ENCODE measurements at places on chromosomes 7 and 10.

DNA sequence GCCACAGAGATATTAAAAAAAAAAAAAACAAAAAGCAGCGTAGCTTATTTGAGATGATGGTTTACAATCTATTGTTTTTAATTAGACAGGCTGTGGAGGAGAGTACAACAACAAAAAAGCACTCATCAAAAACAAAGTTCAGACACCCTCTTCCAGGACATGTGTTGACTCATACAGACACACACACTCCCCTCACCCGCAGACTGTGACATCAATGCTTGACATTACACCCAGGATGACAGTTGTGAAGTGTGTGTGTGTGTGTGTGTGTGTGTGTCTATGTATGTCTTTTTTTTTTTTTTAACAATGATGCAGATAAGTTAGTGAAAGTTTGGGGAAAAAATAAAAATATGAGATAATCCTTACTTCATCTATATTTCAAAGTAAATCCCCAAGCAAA, 303.6 kb downstream of the GPAM start:
- DNase-seq = no peak

DNA sequence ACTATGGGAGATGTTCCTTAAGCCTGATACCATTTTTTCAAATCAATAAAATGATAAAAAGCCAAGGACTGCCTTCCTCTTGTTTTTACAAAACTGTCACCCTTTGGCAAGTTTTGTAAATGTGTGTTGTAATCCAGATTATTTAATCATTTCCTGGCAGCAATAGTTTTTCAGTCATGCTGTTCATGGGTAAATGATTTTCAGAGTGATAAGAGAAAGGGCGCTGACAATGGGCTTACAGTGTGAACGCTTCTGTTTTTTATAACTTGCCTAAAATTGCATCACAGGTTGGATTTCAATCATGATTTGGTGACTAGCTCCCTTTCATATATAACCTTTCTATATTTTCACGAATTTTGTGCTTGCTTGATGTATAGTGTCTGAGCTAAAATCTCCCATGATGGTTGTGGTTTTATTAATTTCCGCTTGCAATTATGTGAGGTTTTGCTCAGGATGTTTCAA, 19.0 kb upstream of the DMBT1 start:
- DNase-seq = no peak

DNA sequence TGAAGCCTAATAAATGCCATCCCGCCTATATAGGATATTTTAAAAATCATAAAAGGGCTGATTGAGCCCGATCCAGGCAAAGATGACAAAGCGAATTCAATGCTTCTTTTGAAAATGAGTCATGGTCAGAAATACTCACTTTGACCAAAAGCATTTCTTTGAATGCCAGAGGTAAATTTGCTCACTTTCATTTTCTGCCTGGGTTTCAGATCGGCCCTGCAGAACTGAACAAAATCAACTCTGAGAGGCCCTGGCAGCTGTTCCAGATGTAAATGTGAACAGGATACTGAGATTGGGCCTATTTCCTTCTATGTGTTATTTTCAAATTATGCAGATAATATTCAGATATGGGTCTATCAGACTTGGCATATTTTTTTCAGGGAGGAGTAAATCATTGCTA, 114.8 kb upstream of the ARID5B start:
- DNase-seq = no peak

- DNase-seq = no peak
These were observed 57.7 kb upstream of the SPOCK2 start for GRCh38 chr10:72146071-72146470.

GRCh38 chr10:86263907-86264306, 102.7 kb downstream of the GRID1 start:
- no peak for DNase-seq

DNA sequence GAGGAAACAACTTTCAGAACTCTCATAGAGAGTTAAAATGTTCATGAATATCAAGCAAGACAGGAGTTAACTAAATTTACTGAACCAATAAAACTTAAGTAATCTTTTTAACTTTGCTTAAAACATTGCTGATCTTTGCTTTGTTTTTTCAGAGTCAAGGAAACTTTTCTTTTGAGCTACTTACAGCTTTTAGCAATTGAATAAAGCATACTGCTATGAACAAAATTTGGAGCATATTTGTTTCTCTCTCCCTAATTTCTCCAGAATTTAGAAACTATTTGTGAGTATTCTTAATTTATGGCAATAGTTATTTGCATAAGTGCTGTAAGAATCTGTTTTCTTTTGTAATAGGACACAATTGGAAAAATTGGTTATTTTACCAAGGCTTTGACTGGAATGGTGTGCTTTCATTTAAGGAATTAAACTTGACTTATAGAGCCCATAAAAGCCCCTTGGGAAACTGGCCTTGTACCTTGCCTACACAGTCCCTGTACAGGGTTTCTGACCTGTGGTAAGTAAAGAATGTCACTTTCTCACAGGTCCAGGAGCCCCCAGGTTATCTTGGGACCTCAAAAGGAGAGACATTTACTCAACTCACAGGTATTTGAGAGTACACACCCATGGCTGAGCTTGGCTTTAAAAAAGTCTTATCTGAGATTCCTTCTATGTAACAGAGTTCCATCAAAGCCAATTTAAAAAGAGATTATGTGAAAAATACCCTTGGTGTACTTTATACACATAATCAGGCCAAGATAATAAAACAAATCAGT, 23.3 kb upstream of the KIAA1549 start:
- no peak for DNase-seq

DNA sequence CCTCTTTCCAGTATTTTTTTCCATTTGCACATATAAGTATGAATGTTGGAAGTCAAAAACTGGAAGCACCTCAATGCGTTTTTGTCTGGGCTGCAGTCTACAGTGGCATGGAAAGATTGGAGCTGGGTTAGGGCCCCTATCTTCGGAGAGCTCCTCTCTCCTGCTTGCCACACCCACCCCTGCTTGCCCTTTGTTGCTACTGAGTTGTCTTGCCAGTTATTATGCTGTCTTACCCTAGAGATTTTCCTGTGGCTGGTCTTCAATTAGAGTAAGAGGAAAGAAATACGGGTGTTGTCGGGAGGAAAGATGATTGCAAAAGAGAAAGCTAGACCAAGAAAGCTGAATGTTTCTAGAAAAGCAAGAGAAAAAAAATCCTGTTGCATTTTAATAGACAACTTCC, 228.9 kb upstream of the CELF2 start:
- no peak for DNase-seq
